ENCODE measurements at places on chromosomes 11 and 22.

DNA sequence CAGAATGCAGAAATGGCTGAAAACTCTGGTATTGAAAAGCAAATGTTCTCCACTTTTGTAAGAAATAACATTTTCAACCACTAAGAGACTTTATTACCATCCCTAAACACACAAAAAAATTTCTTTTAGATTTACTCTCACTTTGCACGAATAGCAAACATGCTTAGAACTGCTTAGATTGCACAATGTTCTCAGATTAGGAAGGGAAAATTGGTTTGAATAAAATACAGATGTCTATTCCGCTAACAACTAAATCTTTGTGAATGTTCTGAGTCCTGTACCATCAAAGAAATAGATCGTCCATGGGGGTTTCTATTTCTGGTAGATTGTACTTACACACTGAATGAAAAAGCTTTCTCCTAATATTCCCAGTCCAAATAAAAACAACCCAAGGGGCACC lies 40.1 kb downstream of the BDNF start:
- no peak for DNase-seq

DNA sequence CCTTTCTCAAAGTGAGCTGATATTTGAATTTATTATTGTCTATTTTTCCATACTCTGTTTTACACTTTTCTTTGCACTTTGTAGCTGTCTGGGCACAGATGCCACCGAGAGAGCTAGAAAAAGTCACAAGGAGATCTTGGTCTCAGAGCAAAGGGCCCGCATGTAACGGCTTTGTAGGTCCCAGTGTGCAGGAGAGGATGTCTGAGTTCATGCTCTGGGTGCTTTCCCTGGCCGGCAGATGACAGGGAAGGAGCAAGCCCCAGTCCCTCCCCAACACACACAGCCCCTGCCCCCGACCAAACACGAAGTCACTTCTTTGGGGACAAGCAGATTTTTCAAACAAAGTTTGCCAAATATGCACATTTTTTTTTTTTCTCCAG lies 55.8 kb downstream of the SMIM38 start:
- DNase-seq = no peak

DNA sequence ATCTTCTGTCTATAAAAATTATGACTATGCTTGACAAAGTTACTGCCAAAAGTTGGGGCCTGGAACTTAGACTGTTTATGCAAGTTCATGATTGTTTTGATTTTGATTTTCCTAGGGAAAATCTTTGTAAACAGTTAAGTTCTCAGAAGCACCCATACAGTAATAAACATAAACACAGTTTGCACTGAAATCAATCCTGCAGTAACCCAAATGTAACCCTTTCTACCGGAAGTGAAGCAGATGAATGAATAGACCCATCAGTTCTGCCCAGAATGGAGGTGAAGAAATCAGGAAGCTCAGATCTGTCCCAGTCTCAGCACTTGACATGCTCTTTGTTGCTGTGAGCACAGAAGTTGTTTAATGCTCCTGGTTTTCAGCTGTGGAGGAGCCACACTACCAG lies 24.6 kb upstream of the C11orf96 start:
- DNase-seq = no peak

- no peak for DNase-seq
Measured at GRCh38 chr11:20005747-20006146, 154.5 kb downstream of the DBX1 start.

Data from hippocampal formation (tissue), 2 donors.